ENCODE measurements at places on chromosomes 5 and 9.
A peak's percentile ranks its signal among the peaks of the same experiment; 100 is the strongest.

GRCh38 chr5:171678646-171679045 is 107.0 kb upstream of the SMIM23 start:
- no peak for DNase-seq

GRCh38 chr9:126347911-126348760 is 21.5 kb downstream of the MVB12B start:
- no peak for DNase-seq

- DNase-seq: no peak
Observed at GRCh38 chr5:38853753-38854470, 8.1 kb downstream of the OSMR start.

GRCh38 chr5:118354797-118355196 is 633.5 kb downstream of the DTWD2 start:
- DNase-seq: no peak

GRCh38 chr5:40578501-40579451 is 100.9 kb upstream of the PTGER4 start:
- peak; percentile 69 for DNase-seq

- DNase-seq: no peak
Observed at GRCh38 chr9:94150890-94151650, 66.8 kb downstream of the PTPDC1 start.

DNA sequence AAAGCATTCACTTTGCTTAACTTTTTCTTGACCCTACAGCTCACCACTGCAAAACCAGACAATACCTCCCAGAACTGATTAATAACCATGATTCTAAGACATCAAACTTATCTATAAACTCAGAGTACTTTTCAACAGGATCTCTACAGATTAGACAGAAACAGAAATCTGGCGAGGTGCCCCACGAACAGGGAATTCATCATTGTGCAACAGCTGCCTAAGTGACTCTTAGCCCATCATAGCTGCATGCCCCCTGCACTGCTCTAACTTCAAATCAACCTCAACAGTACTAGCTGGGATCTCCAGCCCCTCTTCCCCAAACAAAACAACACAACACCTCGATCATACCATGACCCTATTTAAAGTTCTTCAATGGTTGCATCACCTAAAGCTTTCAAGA is 16.1 kb upstream of the COL23A1 start:
- DNase-seq: no peak

- no peak for DNase-seq
Observed at GRCh38 chr9:118630931-118631595, 738.2 kb downstream of the BRINP1 start.

DNA sequence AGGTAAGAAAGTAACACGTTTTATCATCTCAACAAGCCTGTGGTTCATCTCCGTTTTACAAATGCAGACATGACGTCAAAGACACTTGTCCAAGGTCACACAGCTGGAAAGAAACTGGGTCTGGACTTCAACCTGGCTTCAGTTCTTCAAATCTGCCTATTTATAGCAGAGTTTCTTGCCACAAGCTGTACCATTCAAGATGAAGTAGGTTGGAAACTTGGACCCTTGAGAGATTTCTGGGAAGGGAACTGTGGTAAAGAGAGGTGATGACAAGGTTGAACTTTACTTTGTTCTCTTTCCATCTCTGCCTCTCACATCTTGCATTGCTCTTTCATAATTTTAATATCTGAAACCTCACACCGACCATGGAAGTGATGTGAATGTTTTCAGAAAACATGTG is 29.9 kb upstream of the DENND1A start:
- no peak for DNase-seq

DNA sequence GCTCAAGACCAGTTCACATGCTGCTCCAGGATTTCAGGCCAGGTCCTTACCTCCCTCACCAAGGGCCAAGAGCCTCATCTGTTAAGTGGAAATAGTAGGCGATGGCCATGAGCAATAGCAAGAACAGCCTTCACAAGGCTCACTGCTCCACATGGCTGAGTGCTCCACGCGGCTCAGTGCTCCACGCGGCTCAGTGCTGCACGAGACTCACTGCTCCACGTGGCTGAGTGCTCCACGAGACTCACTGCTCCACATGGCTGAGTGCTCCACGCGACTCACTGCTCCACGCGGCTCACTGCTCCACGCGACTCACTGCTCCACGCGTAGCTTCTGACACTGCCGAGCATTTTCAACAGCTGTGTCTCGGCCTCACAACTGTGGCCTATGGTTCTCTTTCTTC is 36.4 kb upstream of the ADAMTS2 start:
- DNase-seq: no peak

DNA sequence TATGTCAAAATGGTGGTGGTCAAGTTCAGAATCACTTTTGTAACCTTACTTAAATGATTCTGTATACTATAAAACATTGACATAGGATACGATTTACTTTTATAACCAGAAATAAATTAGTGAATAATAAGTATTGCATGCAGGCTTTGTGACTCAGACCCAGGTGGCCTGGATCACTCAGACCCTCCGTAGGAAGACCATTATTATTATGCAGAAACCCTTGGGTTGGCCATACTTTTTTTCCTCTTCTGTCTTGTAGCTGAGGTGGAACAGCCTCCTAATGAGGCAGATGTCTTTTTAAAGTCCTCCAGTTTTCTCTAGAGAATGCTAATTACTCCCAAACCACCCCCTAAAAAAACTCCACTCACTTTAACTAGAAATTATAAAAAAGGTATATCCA is 121.9 kb downstream of the LPAR1 start:
- no peak for DNase-seq

GRCh38 chr5:1507014-1507375 is 16.8 kb downstream of the LPCAT1 start:
- no peak for DNase-seq

DNA sequence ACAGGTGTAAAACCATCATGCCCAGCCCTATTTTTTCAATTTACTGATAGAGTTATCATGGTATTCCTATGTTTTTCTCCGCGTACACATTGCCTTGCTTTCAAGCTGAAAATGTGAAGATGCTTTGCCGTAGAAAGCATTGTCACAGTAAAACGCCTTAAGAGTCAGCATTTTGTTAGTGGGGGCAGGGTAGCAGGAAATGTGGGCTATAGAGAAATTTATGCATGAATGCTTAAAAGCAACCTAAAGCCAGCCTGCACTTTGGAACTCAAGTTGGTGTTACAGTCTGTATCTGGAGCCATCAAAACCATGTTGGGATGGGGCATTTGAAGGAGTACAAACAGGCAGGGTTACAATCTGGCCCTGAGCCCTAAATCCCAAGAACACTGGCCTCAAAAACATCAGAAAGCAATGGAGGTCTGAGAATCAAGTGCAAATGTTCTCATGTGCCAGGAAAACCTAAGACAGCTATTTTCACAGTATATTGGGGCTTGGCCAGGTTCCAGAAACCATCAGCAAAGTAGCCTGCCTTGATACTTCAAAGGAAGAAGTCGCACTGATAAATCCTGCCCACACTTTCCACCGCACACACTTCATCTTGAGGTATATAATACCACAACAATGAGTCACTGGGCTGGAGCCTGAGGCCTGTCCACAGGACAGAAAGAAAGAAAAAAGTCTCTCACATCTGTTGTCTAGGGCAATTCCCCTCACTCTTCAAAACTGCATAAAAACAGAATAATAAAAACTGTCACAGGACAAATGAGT is 313.8 kb downstream of the ENC1 start:
- peak; percentile 60 for DNase-seq

GRCh38 chr5:76610196-76610595 is 13.0 kb downstream of the F2RL2 start:
- DNase-seq: no peak

DNA sequence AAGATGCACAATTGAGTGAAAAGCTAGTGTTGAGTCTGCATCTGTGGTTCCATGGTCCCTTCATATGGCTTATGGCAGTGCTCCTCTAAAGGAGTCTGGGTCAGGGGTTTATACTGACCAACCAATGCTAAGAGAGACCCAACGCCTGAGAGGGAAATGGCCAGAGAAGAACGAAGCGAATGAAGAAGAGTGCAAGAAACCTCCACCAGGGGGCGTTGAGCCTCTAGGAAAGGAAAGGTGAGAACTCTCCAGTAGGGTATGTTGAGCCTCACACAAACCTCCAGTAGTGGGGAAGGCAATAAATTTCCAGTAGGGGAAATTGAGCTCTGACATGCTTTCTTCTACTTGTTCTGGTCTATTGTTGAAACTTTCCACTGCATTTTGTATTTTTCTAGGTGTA is 470.6 kb downstream of the PRDM9 start:
- DNase-seq: peak; percentile 20

DNA sequence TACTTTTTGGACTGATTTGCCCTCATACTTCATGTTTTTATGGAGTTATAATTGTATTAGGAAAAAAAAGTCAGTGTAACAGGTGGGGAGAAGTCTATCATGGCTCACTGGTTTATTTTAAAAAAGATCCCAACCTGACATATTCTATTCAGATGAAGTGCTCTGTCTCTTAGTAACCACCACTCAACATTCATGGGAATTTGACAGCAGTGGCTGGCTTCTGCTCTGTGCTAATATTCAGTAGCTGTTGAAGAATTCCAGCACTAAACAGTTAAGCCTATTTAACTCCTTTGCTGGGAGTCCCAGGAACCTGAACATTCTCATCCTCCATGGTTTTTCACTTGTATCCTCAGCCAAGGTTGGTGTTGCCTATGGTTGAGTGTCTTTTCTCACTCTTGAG is 23.1 kb downstream of the CMYA5 start:
- no peak for DNase-seq

DNA sequence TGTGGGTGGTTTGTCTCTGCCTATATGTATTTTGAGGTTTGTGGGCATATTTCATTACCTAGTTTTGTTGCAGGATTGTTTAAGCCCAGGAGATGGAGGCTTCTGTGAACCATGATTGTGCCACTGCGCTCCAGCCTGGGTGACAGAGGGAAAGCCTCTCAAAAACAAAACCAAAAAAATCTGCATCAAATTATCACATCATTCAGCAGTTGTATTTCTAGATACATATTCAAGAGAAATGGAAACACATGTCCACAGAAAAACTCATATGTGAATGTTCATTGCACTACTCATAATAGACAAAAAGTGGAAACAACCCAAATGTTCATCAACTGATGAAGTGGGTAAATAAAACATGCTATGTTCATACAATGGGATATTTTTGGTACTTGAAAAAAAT is 29.9 kb downstream of the HSPA4 start:
- no peak for DNase-seq

DNA sequence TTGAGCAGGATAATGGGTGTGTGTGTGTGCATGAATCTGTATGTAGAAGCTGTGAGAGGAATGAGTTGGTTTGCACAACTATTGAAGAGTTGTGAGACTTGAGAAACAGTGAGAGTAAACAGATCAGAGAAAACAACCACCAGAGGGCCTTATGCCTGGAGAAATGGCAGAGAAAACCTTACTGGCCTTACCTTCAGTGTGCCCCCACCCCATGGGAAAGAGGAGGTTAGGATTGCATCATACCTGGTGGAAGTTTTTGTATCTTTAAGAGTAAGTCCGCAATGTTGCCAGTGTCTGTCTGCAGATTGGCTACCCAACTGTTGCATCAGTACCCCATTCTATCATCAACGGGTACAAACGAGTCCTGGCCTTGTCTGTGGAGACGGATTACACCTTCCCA is 1909.4 kb upstream of the WWC1 start:
- no peak for DNase-seq

DNA sequence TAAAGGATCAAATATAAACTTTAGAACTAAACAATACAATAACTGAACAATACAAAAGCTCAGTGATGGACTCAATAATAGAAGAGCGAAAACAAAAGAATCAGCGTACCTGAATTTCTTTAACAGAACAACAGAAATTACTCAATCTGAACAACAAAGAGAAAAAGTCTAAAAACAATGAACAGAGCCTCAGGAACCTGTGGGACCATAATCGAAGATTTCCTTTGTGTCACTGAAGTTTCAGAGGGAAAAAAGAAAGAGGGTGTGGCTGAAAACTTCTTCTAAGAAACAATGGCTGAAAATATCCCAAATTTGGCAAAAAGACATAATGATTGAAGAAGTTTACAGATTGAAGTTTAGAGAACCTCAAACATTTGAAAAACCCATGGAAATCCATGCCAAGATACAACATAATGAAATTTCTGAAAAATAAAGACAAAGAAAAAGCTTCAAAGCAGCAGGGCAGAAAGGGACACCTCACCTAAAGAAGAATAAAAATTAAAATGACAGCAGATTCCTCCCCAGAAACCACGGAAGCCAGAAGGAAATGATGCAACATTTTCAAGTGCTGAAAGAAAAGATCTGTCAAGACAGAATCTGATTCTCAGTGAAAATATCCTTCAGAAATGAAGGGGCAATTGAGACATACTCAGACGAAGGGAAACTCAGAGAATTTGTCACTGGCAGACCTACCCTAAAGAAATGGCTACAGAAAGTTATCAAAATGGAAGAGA is 288.8 kb downstream of the ARL15 start:
- DNase-seq: no peak

- no peak for DNase-seq
Observed at GRCh38 chr9:106228861-106229260, 534.5 kb downstream of the TMEM38B start.

DNA sequence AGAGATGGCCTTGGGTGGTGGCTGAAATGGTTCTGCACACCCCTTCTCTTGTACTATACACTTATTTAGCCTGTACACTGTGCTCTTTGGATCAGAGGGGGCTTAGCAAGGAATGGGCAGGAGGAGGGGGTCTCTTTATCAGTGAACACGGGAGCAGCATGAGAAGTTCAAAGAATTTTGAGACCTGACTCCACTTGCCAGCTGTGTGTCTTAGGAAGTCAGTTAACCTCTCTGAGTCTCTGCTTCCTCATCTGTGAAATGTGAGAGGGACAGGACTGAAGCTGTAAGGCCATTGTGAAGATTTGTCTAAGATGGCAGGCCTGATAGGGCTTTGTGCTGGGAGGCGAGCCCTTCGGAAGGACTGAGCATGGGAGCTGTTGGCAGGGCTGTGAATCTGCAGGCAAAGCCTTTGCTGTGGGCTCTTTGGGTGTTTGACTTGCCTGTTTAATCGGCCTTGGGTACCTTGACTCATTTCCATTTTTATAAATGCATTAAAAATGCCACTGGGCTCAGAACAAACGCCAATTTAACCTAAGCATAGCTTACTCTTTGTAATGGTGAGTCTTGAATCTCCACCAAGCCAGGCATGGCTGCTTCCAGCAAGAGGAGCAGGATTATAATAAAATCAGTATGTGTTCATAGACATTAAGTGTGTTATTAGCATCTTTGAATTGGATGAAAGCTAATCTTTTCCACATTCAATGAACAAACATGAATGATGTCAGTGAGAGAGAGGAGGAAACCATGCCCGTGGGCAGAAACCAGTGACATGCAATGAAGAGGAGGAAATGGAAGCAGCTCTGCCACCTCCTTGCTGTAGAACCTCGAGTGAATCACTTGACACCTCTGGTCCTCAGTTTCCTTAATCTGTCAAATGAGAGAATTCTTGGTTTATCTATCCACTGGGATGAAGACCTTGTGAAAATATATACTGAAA is 89.4 kb downstream of the MACROH2A1 start:
- no peak for DNase-seq

DNA sequence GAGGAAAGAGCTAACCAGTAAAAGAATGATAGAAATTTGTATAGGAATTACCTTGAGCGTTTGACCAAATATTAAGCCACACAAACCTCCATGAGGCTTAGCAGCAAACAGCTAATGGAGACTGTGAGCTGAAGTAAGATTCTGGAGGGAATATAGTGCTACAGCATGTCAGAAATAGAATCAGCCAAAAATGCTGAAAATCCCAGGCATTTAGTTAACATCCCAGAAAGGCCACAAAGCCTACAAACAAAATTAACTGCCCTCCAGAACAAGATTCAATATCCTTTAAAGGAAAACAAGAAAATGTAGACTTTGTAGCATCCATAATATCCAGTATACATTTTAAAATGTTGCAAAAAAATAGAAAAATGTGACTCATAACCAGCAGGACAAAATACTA is 257.8 kb upstream of the TUSC1 start:
- DNase-seq: no peak
